ENCODE measurements at places on chromosomes 12 and 14.
A peak's percentile ranks its signal among the peaks of the same experiment; 100 is the strongest.

GRCh38 chr12:3259973-3260372, 182.8 kb downstream of the TSPAN9 start:
- no peak for DNase-seq

GRCh38 chr12:96220902-96221301, 26.7 kb downstream of the ELK3 start:
- no peak for DNase-seq

DNA sequence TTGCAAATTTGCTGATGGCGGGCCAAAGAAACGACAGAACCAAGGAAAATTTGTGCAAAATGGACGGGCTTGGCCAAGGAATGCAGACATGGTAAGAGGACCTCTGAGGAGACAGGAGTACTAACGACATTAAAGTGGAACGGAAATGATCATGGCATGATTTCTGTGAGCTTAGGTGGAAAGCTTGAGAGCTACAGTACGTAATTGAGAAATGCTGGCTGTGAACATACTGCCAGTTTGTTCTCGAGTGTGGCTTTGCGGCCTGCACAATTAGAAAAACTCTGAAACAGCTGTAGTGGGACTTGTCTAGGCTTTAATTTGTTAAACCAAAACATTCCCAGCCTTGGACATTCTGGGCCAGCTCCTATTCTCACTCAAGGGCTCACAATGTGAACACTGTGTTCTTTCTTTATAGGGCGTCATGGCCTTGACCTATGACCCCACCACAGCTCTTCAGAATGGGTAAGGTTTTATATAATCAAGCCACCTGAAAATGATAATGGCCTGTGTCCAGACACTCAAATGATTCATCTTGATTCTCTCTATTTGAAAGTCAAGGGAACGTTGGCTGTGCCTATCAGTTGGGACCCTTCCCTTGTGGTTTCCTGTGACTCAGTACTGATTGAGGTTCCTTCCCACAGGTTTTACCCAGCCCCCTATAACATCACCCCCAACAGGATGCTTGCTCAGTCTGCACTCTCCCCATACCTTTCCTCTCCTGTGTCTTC, 48.5 kb downstream of the BAZ2A start:
- no peak for DNase-seq

DNA sequence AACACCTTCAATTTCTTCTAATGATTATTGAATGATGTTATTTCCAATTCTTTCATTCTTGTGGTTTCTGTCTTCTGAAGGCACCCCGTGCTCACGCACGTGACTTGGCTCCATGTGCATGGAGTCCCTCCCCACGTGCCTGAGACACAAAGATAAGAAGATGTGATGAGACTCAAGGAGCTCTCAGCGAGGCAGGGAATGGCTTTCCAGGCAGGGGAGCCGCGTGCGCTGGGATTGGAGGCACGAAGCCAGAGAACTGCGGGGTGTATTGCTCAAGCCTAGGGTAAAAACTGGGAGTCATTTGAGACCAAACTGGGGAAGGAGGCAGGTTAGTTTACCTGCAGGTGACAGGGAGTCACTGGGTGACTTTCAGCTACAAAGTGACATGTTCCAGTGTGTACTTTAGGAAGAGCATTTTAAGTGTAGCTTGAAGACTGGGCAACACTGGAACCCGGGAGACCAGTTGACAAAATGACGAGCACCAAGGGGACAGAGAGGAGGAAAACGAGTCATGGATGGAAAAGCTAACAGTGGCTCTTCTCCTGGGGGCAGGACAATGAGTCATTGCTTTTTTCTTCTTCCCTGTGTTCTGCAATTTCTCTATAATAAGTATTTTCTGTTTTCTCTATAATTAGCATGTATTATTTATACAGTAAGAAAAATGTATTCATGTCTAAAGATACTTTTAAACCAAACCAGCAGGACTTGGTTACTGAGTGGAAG, 311.7 kb upstream of the FKBP4 start:
- no peak for DNase-seq

GRCh38 chr12:113239288-113239771, 18.1 kb downstream of the TPCN1 start:
- DNase-seq, result no peak

DNA sequence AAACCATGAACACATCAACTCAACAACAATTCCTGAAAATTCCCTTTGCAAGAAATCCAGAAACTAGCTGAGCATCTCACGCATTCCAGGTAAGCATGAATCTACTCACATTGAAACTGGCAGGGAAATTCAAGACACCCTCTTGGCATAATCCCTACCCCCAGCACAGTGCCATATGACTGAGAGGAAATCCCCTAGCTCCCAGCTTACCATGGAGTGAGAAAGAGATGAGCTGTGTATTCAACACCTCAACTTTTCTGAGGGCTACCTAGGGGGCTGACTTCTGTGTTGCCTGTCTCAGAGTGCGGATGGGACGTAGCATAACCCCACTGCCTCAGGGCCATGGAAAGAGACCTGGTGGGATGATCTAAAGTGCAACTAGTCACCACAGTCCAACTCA, 37.7 kb upstream of the GPR132 start:
- DNase-seq, result no peak

GRCh38 chr12:57162553-57163125, 15.2 kb upstream of the LRP1-AS start:
- no peak for DNase-seq

DNA sequence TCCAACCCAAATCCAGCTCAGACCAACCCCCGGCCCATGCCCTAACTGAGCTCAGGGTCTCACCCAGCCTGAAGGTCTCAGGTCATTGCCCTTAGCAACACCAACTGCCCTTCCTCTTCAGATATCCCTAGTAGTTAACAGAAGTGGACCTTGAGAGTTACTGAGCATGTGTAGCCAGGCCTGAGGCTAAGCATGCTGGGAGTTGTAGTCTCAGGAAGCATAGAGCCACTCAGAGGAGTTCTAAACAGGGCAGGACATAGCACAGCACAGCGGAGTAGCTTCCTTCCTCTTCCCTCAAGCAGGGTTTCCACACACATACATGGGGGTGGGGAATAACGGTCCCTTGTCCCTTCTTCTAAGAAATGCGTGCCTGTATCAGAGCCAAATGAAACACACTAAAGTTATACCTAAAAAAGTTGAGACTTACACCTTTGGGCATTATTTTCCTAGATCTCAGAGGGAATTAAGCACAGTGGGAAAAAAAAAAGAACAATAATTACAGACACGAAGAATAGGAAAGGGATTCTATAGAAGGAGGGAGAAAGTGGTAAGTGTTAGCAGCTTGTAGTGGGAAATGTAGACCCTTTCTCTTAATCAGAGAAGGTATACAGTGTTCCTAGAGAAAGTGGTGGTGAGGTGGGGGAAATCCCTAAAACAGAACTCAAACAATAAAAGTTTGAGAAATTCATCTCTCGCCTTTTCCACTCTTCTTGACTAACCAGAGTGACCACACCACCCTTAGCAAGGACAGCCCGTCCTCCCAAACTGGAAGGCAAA, 4.4 kb downstream of the KMT2D start:
- peak; percentile 85 for DNase-seq

DNA sequence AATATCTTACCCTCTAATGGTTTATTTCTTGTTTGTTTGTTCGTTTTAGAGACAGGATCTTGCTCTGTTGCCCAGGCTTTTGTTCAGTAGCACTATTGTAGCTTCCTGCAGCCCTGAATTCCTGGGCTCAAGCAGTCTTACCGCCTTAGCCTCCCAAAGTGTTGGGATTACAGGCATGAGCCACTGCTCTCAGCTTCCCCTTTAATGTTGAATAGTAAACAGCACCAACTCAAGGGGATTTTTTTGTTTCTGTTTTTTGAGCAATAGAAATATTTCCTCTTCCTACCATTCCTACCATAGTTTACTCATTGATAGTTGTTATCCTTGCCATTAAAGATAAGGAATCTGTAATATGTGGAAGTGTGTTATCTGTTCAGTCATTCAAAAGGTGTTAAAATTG, 10.7 kb downstream of the ARID4A start:
- no peak for DNase-seq

DNA sequence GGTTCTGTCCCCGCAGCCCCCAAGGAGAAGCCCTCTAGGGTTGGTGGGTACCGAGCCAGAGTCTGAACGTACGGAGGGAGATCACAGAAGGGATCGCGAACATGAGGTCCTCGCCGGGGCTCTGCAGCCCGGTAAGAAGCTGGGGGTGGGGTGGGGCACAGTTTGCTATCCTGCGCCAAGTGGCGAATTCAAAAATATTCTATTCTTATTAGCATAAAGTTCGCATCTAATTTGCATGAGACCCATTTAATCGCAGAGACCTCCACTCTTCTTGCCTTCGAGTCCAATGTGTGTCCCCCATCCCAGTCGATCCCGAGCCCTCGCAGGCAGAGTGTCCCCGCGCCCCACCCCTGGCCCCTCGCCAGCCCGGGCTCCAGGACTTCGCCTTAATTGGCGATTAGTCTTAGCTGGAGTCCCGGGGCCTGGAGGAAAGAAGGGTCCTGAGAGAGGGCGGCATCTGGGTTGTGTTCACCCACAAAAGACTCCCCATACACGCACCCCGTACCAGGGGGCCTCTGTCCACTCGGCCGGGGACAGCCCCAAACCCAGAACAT, 604 bp upstream of the ARHGEF25 start:
- no peak for DNase-seq

DNA sequence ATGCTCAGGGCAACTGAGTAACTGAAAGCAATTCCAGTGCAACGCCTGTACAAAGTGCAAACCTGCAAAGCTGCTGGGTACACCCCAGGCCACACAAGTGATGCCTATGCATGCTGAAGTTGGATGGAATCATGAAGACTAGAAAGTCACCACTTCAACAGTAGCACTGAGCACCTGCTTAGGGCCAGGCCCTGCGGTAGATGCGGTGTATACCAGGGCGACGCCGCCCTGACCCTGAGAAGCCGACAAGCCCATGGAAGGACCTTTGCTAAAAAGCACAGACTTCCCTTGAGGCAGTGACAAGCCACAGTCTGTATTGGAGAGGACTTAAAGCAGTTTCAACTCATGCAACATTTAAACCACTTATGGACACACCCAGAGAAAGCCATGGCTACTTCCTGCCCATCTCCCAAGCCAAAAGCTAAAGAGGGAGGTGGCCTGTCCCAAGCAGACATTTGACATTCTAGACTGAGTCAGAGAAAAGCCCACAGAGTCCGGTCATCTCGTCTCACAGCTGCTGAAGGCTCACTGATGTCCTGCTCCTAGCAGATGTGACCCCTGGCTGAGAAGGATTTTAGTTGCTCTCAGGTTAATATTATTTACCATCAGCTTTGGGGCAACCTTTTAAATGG, 843.9 kb upstream of the TMEM132C start:
- DNase-seq, result no peak

DNA sequence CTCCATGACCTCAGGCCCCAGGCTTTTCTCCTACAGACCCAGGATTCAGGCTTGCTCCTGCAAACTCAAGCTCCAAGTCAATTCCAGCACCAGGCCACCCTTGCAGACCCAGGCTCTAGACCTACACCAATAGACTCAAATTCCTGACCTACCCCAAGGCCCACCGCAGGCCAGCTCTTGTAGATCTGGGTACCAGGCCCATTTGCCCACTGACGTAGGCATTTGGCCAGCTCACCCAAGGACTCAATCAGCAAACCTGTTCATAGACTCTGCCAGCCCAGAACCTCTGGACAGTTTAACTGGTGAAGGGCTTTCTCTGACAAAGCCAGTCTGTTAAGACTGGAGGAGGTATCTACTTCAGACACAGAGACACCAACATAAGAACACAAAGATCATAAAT, 52.3 kb downstream of the SPTSSA start:
- DNase-seq, result no peak

DNA sequence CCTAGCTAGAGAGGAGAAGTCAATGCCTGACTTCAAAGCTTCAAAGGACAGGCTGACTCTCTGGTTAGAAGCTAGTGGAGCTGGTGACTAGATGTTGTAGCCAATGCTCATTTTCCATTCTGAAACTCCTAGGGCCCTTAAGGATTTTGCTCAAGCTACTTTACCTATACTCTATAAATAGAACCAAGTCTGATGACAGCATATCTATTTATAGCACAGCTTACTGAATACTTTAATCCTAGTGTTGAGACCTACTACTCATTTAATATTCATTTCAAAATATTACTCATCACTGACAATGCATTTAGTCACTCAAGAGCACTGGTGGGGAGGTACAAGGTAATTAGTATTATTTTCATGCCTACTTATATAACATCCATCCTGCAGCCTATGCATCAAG, 137.2 kb upstream of the PELI2 start:
- DNase-seq, result no peak

- DNase-seq, result no peak
Measured at GRCh38 chr12:64273527-64274403, 51.7 kb upstream of the KICS2 start.

GRCh38 chr12:117037289-117038022, 61.8 kb downstream of the TESC start:
- no peak for DNase-seq

- DNase-seq, result no peak
Measured at GRCh38 chr12:47318963-47319362, 239.2 kb upstream of the AMIGO2 start.

GRCh38 chr14:75456997-75457335, 29.1 kb downstream of the JDP2 start:
- no peak for DNase-seq

DNA sequence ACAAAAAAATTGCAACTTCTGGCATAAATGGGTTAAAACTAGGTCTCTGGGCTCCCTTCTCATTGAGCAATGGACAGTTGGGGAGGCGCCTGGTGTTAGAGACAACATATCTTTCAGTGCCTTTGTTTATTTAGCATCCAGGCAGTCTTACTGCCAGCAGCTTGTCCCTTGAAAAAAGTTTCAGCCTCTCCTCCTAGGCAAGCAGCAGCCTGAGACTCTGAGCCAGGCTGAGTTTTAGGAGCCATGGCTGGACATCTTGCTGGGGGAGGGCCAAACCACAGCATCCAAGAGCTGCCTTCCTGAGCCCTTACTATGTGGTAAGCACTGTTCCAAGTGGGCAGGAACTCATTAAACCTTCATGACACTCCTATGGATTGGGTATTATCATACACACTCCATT, 10.1 kb upstream of the JDP2 start:
- DNase-seq, result no peak

DNA sequence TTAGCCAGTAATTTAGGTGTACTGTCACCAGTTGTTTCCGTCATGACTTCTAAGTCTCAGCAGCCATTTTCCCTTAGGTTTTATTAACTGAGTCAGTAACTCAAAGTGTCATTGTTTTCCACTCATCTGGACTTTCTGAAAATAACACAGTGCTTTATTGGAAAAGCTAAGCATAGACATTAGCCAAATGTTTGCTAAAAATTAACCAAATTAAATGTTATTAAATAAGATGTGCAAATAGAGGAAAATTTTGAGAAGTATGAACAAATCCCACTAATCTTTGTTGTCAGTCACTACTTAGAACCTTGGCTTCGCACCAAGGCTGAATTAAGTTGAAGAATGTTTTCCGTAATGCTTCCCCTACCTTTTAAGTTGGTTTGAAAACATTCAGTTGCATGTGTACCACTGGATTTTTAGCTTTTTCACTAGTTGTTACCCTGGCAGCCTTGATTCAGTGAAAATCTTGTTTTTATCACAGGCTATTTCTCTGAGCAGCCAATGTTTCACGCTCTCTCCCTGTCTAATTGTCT, 43.0 kb downstream of the BORCS5 start:
- no peak for DNase-seq

- DNase-seq, result no peak
Measured at GRCh38 chr12:24838531-24838950, 110.4 kb downstream of the BCAT1 start.
